NCI-H187 (cell line): ENCODE measurements at places on chromosomes 4 and X.

- no peak for DNase-seq
Observed at GRCh38 chr4:147509386-147509785, 28.5 kb downstream of the EDNRA start.

GRCh38 chrX:1700757-1701156 lies 85.9 kb downstream of the ASMT start:
- DNase-seq = no peak

- no peak for DNase-seq
Observed at GRCh38 chr4:70002507-70002906, 6.7 kb downstream of the STATH start.

DNA sequence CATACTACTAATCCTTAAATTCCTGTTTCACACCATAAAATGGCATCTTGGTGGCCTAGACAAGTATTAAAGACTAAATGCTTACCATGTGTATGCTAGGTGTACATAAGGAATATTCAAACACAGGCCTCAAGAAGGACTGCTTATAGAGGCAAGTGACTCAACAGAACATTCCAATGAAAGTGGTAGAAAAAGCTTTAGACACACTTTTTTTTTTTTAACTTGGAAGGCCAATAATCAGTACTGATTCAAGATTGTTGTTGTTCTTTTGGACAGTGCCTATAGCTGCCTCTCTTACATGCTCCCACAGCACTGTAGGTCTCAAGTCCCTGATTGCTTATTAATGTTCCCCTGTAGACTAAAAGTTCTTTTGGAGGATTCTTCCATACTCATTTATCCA lies 77.6 kb downstream of the FBXL5 start:
- no peak for DNase-seq

GRCh38 chrX:11081511-11081910 lies 29.6 kb upstream of the HCCS start:
- DNase-seq = no peak

- no peak for DNase-seq
Observed at GRCh38 chrX:67328476-67328875, 215.3 kb upstream of the AR start.

GRCh38 chrX:101931136-101931487 lies 715 bp downstream of the ZMAT1 start:
- DNase-seq = no peak

- no peak for DNase-seq
Observed at GRCh38 chr4:16893141-16893651, 5.2 kb downstream of the LDB2 start.

DNA sequence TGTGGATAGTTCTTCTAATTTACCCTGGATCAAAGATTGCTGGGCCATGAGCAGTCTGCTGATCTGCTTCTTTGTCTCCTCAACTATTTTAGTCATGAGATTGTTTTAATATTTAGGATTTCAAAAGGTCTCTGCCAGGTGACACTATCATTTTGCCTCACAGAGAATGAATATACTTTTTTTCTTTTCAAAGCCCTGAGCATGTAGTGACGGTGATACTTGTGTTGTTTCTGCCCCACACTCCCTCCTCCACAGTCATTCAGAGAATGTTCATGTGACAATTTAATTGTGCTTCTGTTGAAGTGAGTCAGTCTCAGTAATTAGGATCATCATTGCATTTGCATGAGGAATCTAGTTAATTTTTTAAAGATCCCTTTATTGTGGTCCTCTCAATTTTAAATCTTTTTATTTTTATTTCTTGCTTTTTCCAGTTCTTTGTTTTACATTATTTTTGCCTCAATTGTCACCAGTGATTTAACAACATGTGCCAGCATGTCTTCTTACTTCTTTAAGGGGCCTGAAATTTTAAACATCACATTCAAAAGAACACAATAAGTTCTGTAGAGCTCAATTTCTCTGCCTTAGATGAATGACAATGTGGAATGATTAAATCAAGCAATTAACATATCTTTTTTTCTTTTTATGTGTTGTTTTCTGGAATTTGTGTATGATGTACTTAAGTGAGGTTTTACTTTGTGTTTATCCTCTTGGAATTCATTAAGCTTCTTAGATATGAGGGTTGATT lies 12.3 kb downstream of the MMRN1 start:
- DNase-seq = no peak

DNA sequence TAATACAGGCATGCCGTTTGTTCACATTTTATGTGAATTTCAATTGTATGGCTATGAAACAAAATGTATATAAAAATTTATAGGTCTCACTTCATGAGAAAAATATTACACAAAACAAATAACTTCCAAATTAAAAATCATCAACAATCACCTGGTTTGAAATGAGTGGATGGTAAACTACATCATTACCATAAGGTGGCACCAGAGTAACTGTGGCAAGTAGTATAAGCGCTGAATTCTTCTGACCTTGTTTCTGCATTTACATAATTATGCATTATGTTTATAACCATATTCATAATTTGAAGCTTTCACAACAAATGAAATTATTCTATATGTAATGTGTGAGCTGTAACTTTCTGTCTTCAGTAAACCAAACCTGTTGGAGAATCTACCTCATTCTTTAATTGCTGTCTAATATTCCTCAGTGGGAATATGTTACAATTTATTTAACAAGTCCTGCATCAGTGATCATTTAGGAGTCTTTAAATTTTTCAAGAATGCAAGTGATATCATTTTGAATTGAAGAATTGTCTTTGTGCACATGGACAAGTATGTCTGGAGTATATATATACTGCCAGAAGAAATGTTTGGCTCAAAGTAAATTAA lies 55.2 kb downstream of the MMRN1 start:
- no peak for DNase-seq

DNA sequence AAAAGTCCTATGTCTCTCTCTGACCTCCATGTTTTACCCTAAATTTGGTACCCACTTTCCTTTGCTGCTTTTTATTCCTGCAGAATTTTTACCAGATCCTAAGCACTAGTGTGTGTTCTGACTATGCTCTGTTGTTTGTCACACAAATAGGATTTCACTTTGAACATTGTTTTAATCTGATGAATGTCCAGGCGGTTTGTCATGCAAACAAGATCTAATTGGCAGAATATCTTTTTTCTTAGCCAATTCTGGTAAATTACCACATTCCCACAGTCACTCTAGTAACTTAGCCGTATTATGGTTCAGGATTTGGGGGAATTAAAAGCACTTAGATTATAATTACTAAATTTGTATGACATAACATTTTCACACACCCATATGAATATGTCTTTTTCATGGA lies 557.2 kb upstream of the BOD1L1 start:
- DNase-seq = no peak

- peak; percentile 39 for DNase-seq
Observed at GRCh38 chrX:71178908-71179307, 34.3 kb downstream of the NLGN3 start.

DNA sequence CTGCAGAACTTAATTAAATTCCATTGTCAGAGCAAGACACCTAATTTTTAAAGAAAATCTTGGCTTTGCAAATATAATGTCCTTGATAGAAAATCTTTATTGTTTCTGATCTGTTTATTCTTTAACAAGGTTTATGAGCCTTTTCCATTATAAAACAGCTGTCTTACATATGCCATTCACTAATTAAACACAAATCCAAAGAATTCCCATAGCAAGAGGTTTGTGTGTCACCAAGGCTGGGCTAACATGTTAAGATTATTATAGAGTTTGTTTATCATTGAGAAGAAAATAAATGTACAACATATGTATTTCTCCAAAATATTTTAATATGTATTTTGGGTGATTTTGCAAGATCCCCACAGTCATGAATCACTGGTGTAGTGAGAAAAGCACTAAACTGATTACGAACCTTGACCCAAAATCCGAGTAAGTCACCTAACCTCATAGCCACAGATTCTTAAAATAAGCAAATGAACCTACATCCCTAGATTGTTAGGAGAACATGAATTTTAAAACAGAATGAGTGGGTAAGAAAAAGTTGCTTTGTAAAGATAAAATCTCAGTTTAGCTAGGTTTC lies 694.8 kb upstream of the INTU start:
- DNase-seq = no peak

DNA sequence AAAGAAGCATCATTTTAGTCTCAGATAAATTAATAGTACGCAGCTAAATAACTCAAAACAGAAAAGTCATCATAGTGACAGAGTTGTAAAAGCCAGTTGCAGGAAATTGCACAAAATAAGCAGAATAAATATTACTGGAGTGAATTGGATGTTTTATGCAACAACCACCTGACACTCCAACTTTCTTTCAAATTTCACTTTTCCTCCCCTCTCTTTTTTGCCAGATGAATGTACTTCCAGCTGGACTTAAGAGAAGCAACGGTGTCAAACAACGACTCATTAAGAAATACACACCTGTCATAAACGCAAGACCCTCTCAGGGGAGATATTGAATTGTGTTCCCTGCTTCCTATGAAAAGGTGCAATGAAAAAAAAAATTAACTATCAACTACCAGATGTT lies 120.2 kb upstream of the HCCS start:
- no peak for DNase-seq

DNA sequence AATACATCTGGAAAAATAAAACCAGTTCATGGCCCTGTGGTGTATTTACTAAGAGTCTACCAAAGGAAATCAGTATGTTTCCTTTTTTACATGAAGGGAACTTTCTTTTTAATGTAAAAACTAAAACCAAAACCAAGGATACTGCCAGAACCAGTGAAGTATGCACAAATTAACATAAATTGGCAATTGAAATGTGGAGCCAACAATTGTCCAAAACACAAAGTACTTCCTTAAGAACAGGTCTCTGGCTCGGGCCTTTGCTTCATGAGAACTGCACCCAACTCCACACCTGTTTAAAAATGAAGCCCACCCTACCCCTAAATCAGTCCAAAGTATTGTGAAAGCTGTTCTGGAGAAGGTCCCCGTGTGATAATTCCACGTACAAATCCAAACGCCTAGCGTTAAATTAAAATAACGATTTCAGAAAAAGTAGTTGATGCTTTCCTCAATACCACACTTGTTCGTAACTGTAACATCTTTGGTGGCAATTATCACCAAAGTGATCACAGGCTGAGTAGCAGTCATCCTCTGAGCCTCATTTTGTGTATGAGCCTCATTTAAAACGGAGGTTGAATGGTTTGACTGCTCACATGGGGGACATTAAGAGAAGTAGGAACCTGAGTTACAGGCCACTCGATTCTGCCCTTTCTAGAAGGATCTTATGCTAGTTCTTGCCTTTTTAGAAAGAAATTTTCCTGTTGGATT lies 93.0 kb downstream of the GEMIN8 start:
- no peak for DNase-seq

GRCh38 chr4:83285055-83285407 lies 433 bp upstream of the COQ2 start:
- no peak for DNase-seq

DNA sequence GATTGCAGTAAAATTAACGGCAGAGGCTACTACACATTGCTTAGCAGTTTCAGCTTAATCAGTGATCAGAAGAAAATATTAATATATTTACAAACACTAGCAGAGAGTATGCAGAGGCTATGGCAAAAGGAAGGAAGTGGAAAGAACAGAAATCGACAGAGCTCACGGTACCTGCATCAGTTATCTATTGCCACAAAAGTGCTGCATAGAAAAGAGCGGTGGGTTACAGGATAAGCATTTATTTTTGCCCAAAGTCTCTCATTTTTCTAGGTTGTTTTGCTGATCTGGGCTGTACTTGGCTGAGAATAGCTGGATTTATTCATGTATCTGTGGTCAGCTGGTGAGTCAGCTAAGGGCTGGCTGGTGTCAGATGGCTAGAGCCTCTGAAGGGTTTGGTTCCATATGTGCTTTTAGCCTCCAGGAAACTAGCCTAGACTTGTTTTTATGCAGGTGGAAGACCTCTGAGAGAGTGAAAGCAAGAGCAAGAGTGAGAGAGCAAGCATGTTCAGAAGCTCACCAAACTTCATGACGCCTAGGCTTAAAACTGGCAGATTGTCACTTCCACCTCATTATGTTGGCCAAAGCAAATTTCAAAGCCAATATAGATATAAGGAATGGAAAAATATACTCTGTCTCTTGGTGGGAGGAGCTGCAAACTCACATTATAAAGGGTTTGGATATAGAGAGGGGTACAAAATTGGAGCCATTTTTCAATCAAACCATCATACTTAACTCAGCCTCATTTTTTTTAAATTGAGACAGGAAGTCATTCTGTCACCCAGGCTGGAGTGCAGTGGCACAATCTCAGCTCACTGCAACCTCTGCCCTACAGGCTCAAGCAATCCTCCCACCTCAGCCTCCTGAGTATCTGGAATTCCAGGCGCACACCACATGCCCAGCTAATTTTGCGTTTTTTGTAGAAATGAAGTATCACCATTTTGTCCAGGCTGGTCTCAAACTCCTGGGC lies 153.2 kb upstream of the RPL34 start:
- no peak for DNase-seq

DNA sequence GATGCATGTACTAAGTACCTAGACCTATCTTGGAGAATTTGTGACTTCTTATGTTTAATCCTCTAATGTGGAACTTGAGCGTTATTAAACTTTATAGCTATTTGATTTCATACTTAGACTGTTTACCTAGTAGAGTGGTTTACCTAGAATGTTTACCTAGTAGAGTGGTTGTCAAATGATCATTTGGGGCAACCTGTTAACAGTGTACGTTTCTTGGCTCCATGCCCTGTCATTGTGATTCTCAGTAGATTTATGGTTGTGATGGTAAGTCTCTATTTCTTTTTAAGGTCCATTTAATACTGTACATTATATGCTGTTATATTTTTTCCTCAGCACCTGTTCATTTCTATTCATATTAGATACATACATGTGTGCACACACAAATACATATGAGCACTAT lies 233.0 kb upstream of the MAD2L1 start:
- peak; percentile 34 for DNase-seq

DNA sequence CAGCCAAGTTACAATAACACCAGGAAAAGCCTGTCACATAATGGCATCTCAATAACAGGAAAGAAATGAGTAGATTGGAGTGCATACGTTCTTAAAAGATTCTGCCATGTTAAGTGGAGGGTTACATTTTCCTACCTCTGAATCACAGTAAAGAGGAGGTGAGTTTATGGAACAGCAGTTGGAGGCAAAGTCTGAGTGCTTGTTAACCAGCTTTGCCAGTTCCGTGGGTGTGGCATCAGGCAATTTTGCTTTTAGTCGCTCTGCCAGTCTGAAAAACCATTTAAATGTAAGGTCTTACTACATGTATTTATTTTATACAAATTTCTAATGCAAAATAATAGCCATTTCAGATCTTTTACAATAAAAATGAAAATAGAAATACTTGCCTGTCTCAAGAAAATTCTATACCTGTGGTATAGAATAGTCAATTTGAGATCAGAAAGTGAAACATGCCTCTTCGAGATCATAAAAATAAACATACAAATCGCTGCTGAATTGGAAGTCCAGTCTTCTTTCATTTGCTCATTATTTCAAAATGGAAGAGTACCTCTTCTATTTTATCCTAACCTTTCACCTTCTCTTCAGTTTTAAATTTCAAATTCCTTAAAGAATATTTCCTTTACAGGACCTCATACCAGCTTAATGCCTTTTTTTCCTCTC lies 31.4 kb downstream of the GC start:
- no peak for DNase-seq

DNA sequence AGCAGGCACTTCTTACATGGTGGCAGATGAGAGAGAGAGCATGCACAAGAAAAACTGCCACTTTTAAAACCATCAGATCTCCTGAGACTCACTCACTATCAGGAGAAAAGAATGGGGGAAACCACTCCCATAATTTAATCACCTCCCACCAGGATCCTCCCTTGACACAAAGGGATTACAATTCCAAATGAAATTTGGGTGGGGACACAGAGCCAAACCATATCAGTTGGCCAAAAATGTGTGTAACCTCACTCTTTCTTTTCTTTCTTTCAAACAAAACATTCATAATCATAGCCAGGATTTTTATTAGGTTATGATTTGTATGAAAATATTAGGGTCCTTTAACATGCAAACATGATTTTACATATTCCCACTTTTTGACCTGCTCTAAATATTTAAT lies 222.1 kb downstream of the PCDH18 start:
- DNase-seq = no peak
